ENCODE measurements at places on chromosomes 2 and 18. TPM values are rescaled to one million over a fixed set of nuclear protein-coding genes. Genes with fewer than 3 reads are reported as not detected.
A peak's percentile ranks its signal among the peaks of the same experiment; 100 is the strongest.

Gene SERPINB8
- 10.1 TPM for total RNA-seq

DNA sequence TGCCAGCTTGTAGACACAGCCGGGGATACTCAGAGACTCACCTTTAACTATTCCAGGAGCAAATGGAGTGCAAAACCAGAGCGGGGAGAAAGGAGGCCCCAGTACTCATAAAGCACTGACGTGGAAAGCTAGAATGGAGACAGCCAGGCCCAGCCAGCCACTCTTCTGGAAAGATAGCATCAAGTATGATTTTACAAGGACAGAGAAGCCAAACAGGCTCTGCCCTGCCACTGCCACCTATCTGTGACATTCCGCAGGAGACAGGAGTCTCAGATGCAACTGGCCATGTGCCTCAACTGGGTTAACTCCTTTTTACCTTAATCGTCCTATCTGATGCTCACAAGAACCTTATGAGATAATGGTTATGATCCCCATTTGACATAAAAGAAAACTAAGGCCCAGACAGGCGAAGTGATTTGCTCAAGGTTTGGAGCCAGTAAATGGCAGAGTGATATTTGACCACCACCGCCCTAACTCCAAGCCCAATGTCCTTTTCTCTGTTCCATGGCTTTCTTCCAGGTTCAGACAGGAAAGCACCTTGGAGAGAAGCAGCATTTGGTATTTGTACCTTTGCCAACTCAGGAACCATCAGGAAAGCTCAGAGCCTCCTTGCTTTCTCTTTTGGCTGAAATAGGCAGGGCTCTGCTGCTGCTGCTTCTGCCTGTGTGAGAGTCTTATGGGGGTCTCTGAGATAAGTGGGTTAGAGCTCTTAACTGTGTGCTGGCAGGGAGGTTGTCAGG, 15.6 kb downstream of the KIF3C start:
- no peaks in the 10 kb centered on the region for H3K27me3 ChIP-seq
- no peak overlapping the region for H3K27ac ChIP-seq
- peaks cover 2% of the 10 kb centered on the region for H3K4me1 ChIP-seq
- no peak for DNase-seq
- no peak overlapping the region for H3K4me3 ChIP-seq

DNA sequence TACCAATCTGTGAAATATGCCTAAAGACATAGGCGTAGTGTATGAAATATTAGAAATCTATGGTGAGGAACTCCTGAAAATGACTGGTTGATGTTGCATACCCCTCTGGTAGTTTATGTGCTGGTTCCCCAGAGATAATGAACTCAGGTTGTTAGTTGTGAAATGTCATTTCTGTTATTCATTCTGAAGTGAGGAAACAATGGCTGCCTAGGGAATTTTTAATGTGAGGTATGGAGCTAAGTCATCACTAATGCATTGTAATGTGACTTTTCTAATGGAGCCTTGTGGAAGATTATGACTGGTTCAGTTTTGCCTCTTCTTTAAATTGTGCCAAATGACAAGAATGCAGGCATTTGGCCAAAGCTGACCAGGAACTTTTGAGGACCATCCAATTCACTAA, 61.6 kb upstream of the RAB27B start:
- H3K4me3 ChIP-seq, result no peak overlapping the region
- H3K27ac ChIP-seq, result peak overlapping the region; percentile 35

GRCh38 chr2:138707392-138708074, 72.7 kb downstream of the NXPH2 start:
- H3K4me3 ChIP-seq, result no peak overlapping the region
- no peak overlapping the region for H3K27ac ChIP-seq
- no peaks in the 10 kb centered on the region for H3K4me1 ChIP-seq
- no peak for DNase-seq
- no peaks in the 10 kb centered on the region for H3K27me3 ChIP-seq

- no peak overlapping the region for H3K27ac ChIP-seq
- no peak for DNase-seq
- no peaks in the 10 kb centered on the region for H3K36me3 ChIP-seq
- no peak overlapping the region for H3K4me3 ChIP-seq
- H3K4me1 ChIP-seq, result no peaks in the 10 kb centered on the region
- H3K27me3 ChIP-seq, result no peaks in the 10 kb centered on the region
Measured at GRCh38 chr2:143398781-143399180, 269.6 kb downstream of the ARHGAP15 start.

All from upper lobe of left lung (tissue), 6 donors.